ENCODE measurements at places on chromosomes 3 and 15.

DNA sequence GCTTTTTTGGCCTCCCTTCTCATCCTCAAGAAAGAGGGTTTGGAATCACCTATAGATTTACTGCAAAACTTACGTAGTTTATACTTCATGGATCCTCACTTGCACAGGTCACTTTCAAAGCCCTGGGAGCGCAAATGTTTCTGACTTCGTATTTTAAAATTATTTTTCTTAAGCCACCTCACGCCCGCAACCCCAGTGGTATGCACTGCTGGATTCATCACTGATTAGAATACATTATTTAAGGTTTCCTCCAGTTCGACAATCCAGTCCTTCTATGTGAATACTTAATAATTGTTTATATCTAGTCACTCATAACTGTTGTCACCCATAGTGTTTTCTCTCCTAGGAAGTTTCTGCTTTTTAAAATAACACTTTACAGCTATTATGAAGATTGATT lies 339.9 kb downstream of the CHL1 start:
- DNase-seq = no peak

GRCh38 chr3:172148702-172149565 lies 109.6 kb downstream of the FNDC3B start:
- DNase-seq = no peak

- DNase-seq = no peak
Measured at GRCh38 chr3:48430708-48431101, 819 bp upstream of the PLXNB1 start.

GRCh38 chr3:30612437-30613132 lies 6.2 kb downstream of the TGFBR2 start:
- DNase-seq = no peak

DNA sequence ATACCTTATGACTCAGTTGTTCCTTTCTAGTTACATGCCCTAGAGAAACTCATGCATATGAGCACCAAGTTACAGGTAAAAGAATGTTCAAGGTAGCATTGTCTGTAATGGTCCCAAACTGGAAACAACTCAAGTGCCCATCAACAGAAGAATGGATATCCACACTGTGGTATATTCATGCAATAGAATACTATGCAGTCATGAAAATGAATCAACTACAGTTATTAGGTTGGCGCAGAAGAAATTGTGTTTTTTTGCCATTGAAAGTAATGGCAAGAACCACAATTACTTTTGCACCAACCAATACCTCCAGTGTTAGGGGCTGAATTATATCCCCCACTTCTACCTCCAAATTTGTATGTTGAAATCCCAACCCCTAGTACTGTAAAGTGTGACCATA lies 9.7 kb upstream of the RNU6-1 start:
- no peak for DNase-seq

DNA sequence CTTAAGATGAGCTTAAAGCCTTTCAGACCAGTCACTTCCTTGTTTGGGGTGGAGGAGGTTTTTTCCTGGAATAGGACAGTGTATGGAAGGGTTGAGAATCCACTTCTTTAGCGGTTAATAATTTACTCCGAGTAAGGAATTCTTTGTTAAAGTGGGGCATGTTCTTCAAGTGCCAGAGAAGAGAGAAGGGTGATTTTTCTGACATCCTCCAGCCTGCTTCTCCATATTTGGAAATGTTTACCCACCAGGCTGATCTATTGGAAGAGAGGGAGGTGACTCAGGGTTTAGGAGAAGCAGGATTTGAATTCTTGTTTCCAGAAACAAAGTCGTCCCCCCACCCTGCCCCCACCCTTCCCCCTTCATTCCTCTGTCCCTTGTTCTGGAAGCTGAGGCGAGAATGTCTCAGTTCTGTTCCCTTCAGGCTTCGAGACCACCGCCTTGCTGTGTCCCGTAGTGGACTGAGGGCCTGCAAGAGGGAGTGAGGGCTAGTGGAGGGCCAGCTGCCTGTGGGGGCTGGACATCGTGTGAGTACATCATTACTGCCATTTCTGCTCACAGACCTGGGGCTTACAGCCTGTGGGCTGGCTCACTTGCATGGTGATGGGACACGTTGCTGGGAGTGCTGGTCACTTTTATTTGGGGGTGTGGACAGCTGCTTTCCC lies 58.5 kb downstream of the LPP start:
- DNase-seq = peak; percentile 42

DNA sequence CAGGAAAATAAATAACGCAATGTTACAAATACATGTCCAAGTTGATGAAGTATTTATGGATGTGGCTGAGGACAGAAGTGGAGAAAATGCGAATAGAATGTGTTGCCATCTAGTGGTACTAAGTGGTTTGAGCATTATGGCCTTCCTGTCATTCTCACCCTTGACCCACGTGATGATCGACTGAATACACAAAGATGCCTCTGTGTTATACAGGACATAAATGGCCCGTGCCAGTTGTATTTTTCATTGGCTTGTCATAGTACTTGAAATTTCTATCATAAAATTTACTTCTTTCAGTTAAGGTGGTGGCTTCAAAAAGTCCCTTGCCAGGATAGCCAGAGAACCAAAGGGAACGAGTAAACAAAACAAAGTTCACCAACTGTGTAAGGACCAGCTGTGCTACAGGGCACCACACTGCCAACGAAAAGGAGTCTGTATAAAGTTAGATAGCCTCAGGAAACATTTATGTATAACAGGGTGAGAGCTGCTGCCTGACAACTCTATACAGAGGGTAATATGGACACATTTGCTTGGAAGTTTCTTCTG lies 103.7 kb downstream of the MYH15 start:
- peak; percentile 58 for DNase-seq

DNA sequence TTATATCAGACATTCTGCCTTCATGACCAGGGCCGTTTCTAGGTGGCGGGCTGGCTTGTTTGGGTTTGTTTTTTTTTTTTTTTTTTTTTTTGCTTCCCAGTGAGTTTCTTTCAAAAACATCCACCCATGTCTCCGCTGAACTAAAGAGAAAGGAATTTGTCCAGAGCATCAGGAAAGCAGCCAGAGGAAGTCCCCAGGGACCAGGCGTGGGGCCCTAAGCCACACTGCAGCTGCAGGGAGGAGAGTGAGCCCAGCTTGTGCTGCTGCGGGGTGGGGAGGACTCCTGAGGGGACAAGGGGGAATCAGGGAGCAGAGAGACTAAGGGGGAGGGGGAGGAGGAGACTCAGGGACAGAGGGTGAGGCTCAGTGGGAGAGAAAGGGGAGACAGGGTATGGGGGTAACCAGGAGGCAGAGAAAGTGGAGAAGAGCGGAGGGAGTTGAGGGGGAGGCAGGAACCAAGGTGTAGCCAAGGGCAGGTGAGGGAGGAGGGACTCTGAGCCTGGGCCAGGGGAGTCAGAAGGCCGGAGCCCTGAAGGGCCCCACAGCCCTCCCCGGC lies 49.5 kb downstream of the CYP11A1 start:
- DNase-seq = peak; percentile 90

DNA sequence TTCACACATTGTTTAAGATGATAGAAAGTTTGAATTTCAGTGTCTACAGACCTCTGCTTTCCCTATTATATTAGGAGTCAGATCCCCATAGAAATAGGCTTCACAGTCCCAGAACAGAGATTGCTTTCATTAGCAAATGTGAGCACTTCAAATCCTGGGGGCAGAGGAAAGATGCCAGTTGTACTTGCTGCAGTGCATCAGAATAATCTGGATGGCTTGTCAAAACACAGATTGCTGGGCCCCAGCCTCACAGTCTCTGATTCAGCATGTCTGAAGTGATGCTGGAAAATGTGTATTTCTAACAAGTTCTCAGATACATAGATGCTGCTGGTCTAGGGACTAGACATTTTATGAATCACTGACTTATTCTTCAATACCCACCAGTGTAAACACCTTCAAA lies 375.2 kb downstream of the FGF12 start:
- DNase-seq = no peak

DNA sequence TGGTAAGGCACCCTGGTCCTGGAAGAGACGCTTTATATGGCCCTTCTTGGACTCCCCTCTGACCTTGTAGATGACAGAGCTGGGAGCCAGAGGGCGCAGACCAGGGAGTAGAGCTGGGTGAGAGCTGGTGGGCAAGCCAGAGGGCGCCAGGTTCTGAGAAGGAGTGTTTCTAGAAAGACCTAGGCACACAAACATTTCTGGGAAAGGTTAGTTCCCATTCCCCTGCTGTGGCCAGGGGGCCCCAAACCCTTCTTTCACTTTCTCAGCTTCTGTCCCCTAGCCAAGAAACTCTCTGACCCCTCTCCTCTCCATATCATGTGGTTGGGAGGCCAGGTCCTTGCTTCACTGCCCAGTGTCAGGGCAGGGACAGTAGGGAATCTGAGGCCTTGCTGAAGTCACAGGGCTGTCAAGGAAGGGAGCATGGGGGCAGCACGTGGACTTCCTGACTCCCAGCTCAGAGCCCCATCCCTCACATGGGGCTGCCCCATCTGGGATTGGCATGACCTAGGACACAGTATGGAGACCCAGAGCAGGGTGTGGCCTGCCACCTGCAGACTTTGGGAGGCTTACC lies 3.6 kb downstream of the HEMK1 start:
- DNase-seq = no peak

GRCh38 chr15:63088533-63089245 lies 33.0 kb upstream of the LACTB start:
- DNase-seq = no peak

- no peak for DNase-seq
Measured at GRCh38 chr15:25175789-25176615, 221.2 kb downstream of the SNRPN start.

- no peak for DNase-seq
Measured at GRCh38 chr3:188157407-188157806, 3.5 kb downstream of the LPP start.

GRCh38 chr3:4083225-4084015 lies 219.7 kb upstream of the SETMAR start:
- no peak for DNase-seq

GRCh38 chr3:115357456-115357855 lies 210.4 kb upstream of the ZBTB20 start:
- no peak for DNase-seq

DNA sequence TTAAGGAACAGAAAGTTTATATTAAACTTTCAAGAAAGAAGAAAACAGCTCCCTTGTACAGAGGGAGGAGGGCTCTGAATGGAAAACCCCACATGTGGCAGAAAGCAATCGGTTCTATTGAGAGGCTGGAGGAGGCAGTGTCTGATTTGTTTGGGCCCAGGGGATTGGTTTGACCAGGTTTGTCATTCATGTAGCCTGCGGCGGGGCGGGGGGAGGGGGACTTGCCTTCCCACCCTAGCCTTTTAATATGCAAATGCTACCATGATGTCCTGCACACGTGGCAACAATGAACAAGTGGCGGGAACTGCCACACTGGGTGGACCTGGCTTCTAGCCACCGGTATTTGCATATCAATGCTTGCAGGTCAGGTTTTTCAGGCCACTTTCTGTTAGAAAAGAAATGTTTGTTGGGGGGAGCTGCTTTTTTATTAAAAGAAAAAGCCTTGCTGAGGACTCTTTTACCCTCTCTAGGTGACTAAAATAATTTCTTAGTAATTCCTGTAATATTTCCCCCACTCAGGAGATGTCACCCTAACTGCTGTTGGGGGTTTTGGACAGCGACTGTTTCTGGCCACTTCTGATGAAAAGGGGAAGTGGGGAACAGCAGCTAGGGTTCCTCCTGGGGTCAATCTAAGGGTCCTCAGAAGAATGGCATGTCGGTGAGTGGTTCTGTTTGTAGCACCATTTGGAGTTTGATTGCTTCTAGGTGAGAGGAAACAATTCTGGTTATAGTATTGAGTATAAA lies 691.2 kb downstream of the TBL1XR1 start:
- no peak for DNase-seq

- no peak for DNase-seq
Measured at GRCh38 chr3:169328471-169328870, 335.0 kb downstream of the MECOM start.

GRCh38 chr3:176005564-176005963 lies 1146.4 kb downstream of the NAALADL2 start:
- DNase-seq = peak; percentile 4

GRCh38 chr15:91866371-91866905 lies 12.9 kb downstream of the SLCO3A1 start:
- DNase-seq = no peak

DNA sequence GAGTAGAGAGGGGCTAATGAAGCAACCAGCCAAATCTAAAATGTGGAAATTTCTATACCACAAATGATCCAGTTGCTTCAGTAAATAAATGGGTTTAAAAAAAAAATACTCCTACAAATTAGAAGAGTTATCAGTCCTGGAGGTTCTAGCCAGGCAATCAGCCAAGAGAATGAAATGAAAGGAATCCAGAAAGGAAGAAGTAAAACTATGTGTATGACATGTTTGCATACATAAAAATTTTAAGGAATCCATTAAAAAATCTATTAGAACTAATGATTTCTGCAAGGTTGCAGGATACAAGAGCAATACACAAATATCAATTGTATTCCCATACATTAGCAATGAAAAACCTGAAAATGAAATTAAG lies 9.6 kb downstream of the MESP2 start:
- no peak for DNase-seq

- DNase-seq = no peak
Measured at GRCh38 chr3:11006986-11007933, 14.7 kb downstream of the SLC6A1 start.

- DNase-seq = no peak
Measured at GRCh38 chr3:84789961-84790360, 168.8 kb upstream of the CADM2 start.

DNA sequence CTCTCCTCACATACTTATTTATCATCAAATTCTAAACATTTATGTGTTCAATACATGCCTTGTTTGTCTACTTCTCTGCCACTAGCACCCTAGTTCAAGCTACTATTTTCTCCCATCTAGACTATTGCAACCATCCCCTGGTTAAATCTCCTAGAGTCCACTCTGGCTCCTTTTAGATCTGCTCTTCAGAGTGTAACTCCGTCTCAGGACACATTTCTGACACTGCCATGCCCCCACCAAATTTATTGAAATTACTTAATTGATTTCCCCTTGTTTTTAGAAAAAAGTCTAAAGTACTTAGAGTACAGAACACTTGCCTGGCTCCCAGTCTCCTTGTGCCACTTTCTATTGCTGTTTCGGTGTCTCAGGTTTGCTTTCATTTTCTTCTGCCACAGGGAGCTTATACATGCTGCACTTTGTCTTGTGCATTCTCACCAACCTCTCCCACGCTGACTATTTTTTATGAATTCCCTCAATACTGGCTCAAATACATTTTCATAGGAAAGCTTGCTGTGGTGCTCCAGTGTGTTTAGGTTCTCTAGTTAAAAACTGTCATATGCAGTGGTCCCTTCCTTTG lies 792.3 kb downstream of the DIPK2A start:
- DNase-seq = no peak

DNA sequence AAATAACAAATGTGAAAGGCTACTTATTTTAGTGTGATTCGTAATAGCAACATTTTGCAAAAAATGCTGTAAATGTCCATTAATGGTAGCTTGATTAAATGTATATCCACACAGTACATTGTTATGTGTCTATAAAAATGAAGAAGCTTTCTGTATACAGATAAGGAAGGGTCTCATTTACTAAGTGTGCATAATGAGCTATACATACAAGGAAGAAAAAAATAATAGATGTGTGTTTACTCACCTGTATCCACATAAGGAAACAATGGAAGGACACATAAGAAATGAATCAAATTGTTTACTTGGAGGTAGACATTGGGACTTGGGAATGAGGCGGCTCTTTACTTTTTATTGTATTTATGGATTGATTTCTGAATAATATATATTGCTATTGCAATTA lies 34.9 kb downstream of the MED12L start:
- DNase-seq = no peak

- DNase-seq = no peak
Measured at GRCh38 chr15:80210611-80211573, 41.1 kb downstream of the CTXND1 start.

- peak; percentile 5 for DNase-seq
Measured at GRCh38 chr3:146813496-146813895, 208.3 kb upstream of the PLSCR5 start.

- no peak for DNase-seq
Measured at GRCh38 chr3:62546266-62546665, 172.9 kb upstream of the FEZF2 start.

- no peak for DNase-seq
Measured at GRCh38 chr15:94536549-94536948, 305.2 kb downstream of the MCTP2 start.

Data from AG20443 (cell line).